ENCODE measurements at places on chromosomes 13 and 19.

GRCh38 chr13:66440938-66441337 is 789.2 kb downstream of the PCDH9 start:
- no peak for DNase-seq

DNA sequence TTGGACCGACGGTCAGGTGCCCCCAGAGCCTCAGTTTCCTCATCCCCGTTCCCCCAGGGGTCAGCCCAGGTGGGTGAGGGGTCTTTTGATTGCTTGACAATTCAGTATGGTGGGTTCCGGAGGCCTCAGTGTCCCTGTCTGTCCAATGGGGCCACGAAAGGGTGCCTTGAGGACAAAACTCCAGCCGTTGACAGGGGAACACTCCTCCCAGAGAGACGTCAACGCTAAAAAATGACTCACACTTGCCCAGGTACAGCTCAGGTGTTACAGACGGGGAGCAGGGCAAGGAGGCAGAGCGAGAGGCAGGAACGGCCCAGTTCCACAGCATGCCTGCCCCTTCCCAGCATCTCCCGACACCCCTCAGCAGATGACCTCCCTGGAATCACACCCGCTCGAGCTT is 1.8 kb downstream of the TNFAIP8L1 start:
- DNase-seq, result no peak

- peak; percentile 45 for DNase-seq
Observed at GRCh38 chr13:68813180-68813796, 1294.3 kb upstream of the ATXN8OS start.

GRCh38 chr19:35601971-35602370 is 10.6 kb upstream of the HAUS5 start:
- DNase-seq, result no peak

DNA sequence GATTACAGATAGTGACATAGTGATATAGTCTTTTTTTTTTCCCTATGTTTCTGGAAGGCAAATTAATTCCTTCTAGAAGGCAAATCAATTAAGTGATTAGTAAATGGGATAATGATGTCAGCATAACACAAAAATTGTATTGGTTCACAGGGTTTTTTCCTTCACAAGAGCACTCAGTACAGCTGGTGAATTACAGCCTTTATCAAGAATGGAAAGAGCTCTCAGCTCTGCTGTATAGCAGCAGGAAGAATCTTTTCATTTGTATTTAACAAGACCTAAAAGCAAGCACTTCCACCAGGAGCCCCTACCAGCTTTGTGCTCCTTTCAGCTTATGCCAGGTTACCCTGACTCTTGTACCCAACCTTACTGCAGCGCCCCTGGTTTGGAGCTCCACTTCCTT is 90.8 kb downstream of the SERP2 start:
- DNase-seq, result no peak

GRCh38 chr13:96086736-96087135 is 3.2 kb upstream of the HS6ST3 start:
- no peak for DNase-seq

DNA sequence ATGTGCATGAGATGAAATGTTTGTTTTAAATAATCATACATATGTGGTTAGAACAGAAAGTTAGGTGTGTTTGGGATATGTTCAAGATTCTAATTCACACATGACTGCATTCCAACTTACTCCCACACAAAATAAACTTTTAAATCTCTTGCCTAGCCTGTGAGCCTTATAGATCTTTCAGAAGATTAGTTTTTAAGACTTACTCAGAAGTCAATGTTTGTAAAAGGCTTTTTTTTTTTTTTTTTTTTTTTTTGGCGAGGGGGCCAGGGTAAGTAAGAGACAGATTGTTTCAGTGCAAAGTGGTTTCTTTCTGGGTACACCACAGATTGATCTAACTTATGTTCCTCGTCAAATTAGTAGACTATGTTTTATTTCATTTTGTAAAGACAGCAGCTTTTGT is 39.1 kb downstream of the GPR180 start:
- DNase-seq, result no peak

DNA sequence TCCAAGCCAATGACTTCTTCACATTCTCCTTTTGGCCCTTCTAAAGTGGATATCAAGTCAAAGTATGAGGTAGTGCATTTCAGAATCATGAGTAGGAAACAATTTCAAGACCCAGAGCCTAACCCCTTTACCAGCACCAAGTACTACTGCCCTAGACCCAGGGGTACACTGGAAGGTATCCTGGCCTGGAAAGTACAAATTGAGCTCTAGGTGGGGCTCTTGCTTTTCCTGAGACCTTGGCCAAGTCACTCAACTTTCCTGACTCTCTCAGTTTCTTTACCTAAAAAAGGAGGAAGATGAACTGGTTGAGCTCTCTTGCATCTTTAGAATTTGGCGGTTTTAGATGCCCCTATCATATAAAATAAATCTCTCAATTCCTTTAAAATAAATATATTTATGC is 204.7 kb downstream of the FGF14 start:
- no peak for DNase-seq

- no peak for DNase-seq
Observed at GRCh38 chr13:76936763-76937162, 11.5 kb upstream of the ACOD1 start.

DNA sequence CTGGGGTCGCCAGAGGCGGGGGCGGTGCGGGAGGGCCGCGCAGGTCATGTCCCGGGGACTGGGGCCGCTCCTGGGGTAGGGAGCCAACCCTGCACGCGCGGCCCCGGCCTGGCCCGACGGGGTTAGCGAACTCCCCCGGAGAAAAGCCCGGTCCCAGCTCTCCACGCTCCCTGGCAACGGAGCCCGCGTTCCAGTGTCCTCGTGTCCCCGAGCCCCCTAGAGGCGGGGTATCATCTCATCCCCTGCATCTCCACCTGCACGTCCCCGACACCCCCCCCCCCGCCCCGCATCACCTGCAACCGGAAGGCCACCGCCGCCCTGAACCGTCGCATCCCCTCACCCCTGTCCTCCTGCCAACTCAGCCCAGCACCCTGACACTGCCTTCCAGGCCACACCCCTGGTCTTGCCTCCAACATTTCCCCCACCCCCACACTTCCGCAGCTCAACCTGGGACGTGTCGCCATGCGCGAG is 2.7 kb downstream of the WDR88 start:
- DNase-seq, result no peak

- DNase-seq, result no peak
Observed at GRCh38 chr13:93774506-93774905, 547.9 kb downstream of the GPC6 start.

DNA sequence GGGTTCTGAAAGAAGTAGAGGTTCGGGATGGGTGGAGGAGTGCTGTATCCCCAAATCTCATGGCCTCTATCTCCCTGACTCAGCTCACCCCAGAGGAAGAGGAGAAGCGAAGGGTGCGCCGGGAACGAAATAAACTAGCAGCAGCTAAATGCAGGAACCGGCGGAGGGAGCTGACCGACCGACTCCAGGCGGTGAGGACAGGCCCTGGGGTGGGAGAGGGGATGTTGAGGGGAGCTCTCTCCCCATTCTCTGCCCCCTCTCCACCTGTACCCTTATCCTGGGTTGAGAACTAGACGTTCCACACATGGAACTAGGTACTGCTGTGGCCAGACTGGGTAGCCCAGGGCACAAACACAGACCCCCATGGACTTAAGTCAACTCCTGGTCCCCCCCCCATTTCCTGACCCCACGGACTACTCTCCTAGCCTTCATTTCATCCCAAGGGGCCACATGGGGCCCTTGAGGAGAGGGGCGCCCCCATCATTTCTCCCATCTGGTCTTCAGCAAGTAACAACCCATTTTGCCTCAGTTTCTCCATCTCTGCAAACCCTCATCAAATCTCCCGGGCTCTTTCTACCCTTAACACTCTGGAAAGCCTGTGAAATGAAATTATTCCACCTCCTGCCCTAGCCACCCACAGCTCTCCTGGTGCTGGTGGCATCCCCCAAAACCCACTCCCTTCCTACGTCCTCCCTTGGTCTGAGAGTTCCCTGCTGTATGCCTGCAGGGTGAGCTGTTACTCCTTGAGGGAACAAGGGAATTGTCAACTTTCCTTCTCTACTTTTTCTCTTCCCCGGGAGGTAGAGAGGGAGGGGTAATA is 3.5 kb downstream of the FOSB start:
- no peak for DNase-seq

DNA sequence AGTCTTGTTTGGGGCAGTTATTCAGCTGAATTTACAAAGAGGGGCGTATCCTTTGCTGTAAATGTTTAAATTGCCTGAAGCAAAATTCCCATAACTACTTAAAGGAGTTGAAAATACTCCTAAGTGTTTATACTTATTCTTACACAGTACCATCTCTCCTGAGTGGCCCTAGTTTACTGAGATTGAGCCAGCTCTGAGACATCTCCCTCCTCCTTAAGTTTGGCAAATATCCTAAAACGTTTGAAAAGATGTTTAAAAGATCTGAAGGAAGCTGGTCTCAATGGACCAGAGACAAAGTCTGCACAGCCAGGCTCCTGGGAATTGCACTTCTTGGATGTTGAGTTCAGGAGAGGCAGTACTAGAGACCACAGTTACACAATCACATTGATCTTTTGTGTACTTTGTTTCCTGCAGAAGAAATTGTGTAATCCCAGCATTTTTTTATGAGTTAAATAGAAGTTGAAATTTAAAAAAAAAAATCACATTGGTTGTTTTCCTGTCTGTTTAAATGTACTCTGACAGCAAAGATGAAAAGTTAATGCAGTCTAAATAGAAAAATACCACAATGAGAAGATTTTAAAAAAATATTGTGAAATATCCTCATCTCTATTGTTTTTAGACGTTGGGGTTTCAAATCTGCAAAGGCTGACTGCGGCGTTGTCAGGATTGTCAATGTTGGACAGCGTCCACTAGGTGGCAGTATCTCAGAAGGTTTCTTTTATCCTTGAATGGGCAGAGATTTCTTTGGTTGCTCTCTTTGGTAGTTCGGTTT is 20.7 kb downstream of the TNFSF11 start:
- DNase-seq, result no peak

DNA sequence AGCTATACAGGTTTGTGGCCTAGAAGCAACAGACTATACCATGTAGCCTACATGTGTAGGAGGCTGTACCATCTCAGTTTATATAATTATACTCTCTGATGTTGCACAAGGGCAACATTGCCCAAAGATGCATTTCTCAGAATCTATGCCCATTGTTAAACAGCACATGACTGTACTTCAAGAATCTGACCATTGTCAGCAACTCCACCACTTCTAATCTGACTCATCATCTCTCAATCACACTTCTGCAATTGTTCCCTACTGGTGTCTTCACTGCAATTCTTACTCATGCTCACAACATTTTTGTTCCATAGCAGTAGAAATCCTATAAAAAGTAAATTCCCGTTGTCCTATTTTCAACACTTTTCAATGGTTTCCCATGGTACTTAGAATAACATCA is 63.9 kb upstream of the ATXN8OS start:
- no peak for DNase-seq

- no peak for DNase-seq
Observed at GRCh38 chr13:50676602-50677001, 166.9 kb downstream of the DLEU7 start.

GRCh38 chr13:93480553-93481106 is 254.0 kb downstream of the GPC6 start:
- no peak for DNase-seq

GRCh38 chr19:41699231-41699967 is 9.0 kb upstream of the CEACAM5 start:
- DNase-seq, result no peak

GRCh38 chr19:29860492-29860891 is 48.7 kb downstream of the CCNE1 start:
- DNase-seq, result peak; percentile 7

- DNase-seq, result no peak
Observed at GRCh38 chr13:37956536-37956935, 87.0 kb upstream of the TRPC4 start.

DNA sequence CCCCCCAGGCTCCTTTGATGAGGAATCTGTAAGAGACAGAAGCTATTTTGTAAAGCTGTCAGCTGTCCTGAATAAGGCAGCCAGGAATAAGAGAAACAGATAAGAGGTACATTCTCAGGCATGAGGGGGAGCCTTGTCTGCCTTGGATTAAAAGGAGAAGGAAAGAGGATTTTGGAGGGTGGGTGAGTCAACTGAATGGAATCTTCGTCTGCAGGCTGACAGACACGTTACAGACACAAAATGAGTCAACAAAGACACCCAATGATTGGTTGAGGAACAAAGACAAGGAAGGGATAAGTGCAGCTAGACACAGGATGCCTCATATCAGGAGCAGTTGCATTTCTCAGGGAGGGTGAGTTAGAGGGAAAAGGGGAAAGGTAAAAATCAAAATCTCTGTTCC is 162.5 kb downstream of the OLFM4 start:
- no peak for DNase-seq

DNA sequence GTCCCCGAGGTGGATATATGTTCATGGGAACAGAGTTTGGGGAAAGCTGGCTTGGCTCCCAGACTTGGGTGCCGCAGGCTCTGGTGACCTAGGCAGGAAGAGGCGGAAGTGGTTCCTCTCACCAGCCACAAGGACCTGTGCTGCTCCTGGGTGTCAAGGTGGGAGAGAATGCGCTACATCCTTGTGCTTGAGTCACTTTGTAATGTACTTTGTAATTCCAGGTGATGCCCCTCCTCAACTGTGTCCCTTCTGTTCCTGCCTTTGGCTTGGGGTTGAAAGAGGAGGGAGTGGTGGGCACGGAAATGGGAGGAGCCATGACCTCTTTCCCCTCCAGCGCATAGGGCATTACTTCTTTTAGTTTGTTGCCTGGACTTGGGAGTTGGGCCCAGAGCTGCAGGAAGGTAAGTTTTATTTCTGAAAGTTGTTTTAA is 10.9 kb downstream of the GARRE1 start:
- no peak for DNase-seq

DNA sequence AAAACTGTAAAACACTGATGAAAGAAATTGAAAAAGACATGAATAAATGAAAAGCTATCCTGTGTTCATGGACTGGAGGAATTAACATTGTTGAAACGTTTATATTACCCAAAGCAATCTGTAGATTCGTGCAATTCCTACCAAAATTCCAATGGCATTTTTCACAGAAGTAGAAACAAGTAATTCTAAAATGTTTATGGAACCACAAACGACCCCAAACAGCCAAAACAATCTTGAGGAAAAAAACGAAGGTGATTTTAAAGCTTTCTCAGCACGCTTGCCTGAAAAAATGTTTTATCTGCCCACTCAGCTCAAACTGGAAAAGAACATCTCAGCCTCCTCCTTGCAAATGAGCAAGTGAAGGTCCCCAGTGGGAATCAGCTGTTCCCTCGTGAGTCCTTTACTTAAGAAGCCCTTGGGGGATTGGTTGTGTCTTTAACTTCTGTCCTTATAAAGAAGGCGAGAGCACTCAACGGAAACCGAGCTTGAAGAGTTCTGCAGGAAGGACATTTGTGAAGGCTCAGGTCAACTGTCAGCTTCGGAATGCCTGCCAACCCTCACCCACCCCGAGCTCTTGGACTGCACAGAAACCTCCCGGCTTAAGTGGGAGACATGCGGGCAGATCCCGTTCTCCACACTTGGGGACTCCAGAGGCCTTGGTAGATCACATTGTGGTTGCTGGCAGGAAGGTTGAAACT is 256.0 kb upstream of the IRS2 start:
- DNase-seq, result no peak

GRCh38 chr13:113874579-113875428 is 10.9 kb upstream of the GAS6 start:
- no peak for DNase-seq

DNA sequence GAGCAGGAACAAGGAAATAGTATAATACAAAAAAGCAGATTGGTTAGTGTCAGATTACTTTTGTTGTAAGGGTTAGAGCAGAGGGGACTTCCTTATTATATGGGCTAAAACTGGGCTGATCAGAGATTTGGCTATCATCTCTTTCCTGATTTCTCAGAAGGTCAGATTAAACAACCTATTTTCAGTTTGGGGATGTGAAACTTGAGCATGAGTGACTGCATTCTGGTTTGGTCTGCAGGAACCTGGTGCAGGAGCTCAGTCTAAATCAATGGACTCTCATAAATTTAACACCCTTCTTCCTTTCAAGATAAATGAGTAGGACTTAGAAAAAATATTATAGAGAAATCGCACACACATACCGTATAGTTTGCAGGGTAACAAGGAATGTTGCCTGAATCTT is 12.9 kb upstream of the RFXAP start:
- DNase-seq, result no peak

All from Right ventricle myocardium inferior (tissue), 1 donor.